Activated naive CD4-positive, alpha-beta T cell treated with anti-CD3 and anti-CD28 coated beads, Interleukin-2, amount 50 U/mL, for 16 hours (primary cell): ENCODE measurements at places on chromosomes 3 and 15.

DNA sequence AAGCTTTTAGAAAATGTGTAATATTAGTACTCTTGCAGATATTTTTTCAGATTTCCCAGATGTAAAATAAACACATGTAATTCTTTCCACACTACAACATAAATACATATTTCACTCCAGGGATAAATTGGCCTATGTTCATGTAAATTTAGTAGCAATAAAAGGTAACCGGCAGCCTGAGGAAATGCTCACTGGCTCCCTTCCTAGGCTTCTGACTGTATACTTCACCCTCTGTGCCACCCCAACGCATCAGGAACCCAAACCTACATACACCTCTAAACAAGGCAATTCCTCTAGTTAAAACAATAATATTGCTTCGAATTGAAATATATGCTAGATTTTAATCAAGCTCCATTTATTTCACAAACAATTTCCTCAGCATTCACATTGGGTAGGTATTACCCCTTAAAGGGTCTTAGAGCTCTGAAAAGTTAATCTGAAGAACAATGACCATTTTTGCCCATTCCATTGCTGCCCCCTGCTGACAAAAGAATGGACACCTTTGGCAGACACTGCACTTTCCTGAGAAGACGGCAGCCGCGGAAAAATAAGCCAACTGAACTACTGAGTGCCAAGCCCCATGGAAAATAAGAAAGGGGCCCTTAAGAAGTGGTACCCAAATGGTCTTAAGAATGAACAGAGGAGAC lies 212.5 kb downstream of the OSBPL10 start:
- peak; percentile 58 for DNase-seq

DNA sequence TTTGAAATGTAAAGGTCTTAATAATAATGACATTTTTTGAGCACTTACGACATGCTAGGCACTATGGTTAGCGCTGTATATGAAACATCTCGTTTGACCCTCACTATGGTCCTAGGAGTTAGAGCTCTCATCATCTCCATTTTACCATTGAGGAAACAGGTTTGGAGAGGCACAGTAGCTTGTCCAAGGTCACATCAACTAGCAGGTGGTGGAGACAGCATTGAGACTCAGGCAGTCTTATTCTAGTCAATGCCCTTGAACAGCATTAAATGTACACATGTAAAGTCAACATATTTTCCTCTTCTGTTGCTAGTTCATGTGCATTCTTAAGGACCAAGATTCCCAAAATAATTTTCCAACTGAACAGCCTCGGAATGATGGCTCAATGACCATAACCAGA lies 4.8 kb downstream of the ARHGEF3 start:
- DNase-seq, result no peak

GRCh38 chr3:123124971-123125370 lies 58.1 kb downstream of the PDIA5 start:
- DNase-seq, result no peak

DNA sequence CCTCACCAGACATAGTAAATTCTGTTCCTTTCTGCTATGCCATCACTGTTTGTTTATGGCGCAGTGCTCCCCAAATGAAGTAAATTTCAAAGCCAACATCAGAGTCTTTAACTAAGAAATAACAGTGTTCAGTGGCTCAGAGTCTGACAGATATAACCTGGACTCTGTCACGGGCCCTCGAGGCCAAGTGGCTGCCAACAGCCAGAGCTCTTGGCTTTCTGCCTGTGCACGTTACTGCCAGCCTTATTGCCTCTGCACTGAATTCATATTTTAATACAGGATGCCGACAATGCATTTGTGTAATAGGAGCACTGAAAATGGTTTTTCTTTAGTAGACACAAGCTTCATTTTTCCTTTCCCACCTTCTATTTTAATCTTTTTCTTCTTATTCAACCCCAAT lies 219.9 kb downstream of the NLGN1 start:
- no peak for DNase-seq

GRCh38 chr15:94362385-94363092 lies 131.2 kb downstream of the MCTP2 start:
- no peak for DNase-seq

DNA sequence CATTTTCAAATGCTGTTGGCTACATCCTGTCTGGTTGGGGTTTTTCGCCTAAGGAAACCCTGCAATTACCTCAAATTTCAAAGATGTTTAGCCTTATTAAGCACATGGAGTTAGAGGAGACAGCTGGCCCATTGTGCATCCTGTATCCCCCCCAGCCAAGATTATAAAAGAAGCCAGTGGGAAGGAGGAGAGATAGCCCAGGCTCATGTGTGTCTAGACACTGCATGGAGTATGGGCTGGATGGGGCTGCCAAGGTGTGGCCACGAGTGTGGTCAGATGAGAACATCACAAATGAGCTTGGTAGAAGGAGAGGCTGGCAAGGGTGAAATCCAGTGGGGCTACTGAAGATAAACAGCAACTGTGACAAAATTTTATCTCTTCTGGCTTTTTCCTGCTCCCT lies 270.0 kb upstream of the TBC1D5 start:
- no peak for DNase-seq

GRCh38 chr15:88220443-88221335 lies 35.9 kb downstream of the NTRK3 start:
- DNase-seq, result no peak

- DNase-seq, result no peak
Observed at GRCh38 chr3:188219147-188219546, 65.2 kb downstream of the LPP start.

GRCh38 chr3:112446343-112446742 lies 52.9 kb downstream of the BTLA start:
- no peak for DNase-seq

DNA sequence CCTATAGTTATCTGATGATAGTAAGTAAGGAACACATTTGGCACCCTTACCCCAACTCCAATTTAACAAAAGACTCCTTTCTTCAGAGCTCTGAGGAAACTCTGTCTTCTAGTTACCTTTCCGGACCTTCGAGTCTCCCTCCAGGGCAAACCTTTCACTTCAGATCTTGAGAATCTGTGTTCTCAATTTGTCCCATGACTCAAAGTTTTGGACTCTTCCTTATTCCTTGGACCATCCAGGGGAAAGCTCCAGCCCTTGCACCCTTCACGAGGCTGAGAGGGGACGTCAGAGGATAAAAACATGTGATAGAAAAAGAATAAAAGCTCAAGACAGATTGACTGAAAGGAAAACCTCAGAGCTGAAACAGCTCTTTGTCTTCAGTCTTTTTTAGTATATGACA lies 76.9 kb downstream of the CTNNB1 start:
- no peak for DNase-seq

DNA sequence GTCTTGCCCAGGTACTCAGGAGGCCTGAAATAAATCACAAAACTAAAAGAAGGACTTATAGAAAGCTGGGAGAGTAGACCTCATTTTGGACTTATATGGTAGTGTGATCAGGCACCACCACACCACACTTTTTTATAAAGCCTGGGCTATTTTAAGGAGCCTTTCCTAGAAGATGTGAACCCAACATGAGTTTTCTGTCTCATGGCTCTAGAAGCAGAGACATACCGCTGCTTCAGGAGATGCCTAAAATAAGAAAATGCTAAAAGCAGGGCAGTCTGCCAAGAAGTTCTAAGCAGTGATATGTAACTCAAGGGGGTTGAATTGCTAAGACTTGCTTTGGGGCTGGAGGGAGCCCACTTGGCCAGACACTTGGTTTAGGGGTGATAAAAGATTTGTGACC lies 49.6 kb downstream of the SUMF1 start:
- DNase-seq, result no peak

DNA sequence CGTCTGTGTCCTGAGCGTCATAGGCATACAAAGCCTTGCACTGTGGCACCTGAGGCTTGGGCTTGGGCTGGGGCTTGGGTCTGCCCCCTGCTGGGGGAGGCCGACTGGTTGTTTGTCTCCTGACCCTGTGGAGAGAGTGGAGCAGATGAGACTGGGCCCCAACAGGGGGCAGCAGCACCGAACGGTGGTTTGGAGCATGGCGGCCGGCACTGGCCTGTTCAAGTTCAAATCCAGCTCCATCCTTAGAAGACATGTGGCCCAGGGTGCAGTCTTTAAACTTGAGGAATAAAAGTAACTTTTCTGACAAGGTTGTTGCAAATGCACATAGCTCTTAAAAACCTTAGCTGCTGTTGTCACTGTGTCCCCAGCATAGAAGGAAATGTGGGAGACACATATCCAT lies 33.3 kb downstream of the CCNB2 start:
- peak; percentile 50 for DNase-seq

GRCh38 chr3:45332901-45333407 lies 55.4 kb upstream of the LARS2 start:
- DNase-seq, result no peak

GRCh38 chr15:73320619-73321180 lies 48.1 kb downstream of the HCN4 start:
- no peak for DNase-seq
